ENCODE measurements at places on chromosomes 13 and 19.
A peak's percentile ranks its signal among the peaks of the same experiment; 100 is the strongest.

DNA sequence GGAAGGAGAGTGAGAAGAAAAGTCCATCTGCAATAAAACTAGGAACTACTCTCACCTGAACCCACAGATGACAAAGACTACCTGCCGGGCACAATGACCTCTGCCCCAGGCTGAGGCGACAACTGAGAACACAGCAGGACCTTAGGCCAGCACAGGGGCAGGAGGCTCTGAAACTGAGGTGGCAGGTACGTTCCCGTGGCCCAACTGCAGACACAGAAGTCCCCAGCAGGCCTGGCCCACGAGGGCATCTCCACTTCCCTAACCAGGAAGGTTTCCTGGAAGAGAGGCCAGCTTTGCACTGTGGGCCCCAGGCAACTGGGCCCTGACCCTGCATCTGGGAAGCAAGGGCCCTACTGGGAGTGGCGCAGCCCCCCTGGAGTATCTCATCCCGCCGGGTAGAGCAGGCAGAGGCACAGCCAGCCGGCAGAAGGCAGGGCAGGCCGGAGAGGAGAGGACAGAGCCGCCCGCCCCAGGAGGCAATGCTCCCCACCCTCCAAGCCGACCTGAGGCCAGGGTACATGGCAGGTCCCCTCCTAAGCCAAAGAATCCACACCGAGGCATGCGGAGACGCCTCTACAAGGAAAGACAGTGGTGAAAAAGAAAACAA lies 32.7 kb downstream of the STK24 start:
- H3K27me3 ChIP-seq = no peaks in the 10 kb centered on the region
- DNase-seq = no peak
- peak overlapping the region; percentile 81 for H3K4me3 ChIP-seq
- H3K4me1 ChIP-seq = peaks cover 85% of the 10 kb centered on the region
- H3K27ac ChIP-seq = peak overlapping the region; percentile 82

- no peaks in the 10 kb centered on the region for H3K36me3 ChIP-seq
- H3K4me1 ChIP-seq = no peaks in the 10 kb centered on the region
- no peak for DNase-seq
- no peaks in the 10 kb centered on the region for H3K27me3 ChIP-seq
These were observed 918.8 kb downstream of the SLITRK1 start for GRCh38 chr13:82963226-82964099.

DNA sequence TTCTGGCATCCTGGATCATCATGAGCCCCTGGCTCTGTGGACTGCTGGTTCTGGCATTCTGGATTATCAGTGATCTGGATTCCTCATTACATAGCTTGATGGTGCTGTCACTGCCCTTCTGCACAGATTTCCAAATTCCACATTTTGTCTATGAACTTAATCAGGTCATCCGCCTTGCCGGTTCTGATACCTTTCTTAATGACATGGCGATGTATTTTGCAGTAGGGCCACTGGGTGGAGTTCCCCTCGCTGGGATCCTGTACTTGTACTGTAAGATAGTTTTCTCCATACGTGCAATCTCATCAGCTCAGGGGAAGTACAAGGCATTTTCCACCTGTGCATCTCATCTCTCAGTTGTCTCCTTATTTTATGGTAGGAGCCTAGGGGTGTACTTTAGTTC lies 24.4 kb upstream of the OR7C2 start:
- H3K4me1 ChIP-seq = no peaks in the 10 kb centered on the region
- H3K27me3 ChIP-seq = peaks cover 68% of the 10 kb centered on the region
- no peak overlapping the region for H3K27ac ChIP-seq
- no peak for DNase-seq
- H3K36me3 ChIP-seq = no peaks in the 10 kb centered on the region

DNA sequence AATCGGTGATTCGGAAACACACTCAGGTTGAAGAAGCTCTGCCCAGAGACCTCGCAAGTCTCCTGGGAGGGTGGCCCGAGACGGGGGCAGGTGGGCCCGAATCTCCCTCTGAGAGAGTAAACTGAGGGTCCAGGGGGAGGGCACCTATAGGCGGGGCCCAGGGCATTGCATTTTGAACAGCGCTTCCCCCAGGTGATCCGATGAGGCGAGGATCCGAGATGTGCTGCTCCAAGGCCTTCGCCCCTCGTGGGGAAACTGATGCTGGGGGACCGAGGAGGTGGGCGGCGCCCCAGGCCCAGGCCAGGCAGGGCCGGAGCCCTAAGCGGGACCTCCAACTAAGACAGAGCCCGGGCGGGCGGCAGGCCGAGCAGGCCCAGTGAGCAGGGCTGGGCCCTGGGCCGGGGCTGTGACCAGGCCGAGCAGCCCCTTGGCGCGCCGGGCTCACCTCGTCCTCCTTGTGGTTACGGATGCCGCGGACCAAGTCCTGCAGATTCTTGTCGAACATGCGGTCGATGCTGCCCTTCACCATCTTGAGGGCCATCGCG lies 500 bp downstream of the AP3D1 start:
- H3K27me3 ChIP-seq = no peaks in the 10 kb centered on the region
- peaks cover 22% of the 10 kb centered on the region for H3K36me3 ChIP-seq
- peak overlapping the region; percentile 74 for H3K4me3 ChIP-seq
- peak overlapping the region; percentile 79 for H3K27ac ChIP-seq

GRCh38 chr19:42285541-42285941 lies 16.4 kb upstream of the PRR19 start:
- no peak for DNase-seq
- H3K36me3 ChIP-seq = peaks cover 28% of the 10 kb centered on the region
- H3K4me3 ChIP-seq = peak overlapping the region; percentile 84
